Uterus (tissue), 4 donors: ENCODE measurements at places on chromosomes 16 and 17. TPM values are rescaled to one million over a fixed set of nuclear protein-coding genes. Genes with fewer than 3 reads are reported as not detected.

DNA sequence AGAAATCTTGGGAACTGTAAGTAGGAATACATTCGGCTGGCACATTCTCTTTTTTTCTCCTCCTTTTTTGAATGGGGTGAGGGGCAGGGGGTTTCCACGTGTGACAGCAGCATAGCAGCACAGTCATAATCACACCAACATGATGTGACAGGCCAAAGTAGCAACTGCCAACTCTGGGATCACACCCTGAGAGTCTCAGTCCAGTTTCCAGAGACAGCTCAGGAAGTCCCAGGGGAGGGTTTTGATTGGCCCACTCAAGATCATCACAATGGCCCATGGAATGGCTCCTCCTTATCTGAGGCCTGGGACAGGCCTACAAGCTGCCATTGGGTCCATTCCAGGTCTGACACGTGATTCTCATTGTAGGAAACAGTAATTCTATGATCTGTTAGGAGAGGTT, 207.1 kb upstream of the ASIC2 start:
- no peak for DNase-seq
- no peak overlapping the region for H3K27ac ChIP-seq
- no peaks in the 10 kb centered on the region for H3K27me3 ChIP-seq
- H3K4me1 ChIP-seq: no peaks in the 10 kb centered on the region
- no peaks in the 10 kb centered on the region for H3K36me3 ChIP-seq

The PTGES3L gene
- 0.51 TPM for total RNA-seq

GRCh38 chr16:69443927-69444631, 19.7 kb downstream of the CYB5B start:
- peak overlapping the region; percentile 28 for H3K4me3 ChIP-seq
- H3K27ac ChIP-seq: peak overlapping the region; percentile 97
- peak; percentile 45 for DNase-seq

The TBC1D3C gene
- not detected for total RNA-seq

The PIGS gene
- 10.0 TPM for total RNA-seq

DNA sequence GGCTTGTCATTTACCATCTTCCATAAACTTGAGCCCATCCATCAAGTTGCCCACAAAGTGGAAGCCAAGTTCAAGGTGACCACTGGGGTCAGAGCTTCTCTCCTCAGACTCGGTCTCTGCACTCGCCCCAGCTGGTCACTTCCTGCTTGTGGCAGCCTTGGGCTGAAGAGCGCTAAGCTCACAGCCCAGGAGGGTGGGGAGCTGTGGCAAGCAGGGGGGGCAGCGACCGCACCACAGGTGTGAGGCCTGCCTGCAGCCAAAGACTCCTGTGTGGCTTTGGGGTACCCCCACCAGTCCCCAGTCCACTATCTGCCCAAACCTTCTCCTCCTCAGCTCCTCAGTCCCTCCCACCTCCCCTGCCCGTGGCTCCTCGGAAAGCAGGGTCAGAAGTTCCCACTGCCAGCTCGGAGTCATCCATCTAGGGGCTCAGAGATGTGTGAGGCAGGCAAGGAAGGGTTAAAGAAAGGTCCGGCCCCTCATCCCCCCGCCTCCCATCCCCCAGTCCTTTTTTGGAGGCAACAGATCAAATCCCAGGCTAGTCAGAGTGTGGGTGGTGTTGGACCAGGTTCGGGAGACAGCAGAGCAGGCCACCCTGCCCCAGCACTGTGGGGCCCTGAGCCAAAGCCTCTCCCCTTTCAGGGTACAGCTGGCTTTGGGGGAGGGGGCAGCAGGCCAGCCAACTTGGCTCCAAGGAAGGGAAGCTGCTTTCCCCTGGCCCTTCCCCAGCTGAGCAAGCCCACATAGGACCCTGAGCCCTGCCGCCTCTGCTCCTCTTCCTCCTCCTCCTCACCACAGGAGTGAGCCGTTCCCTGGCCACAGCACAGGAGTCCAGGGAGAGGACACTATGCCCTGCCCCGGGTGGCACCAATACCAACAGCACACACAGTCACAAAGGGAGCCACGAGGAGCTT, 3.2 kb downstream of the CSF3 start:
- H3K4me3 ChIP-seq: no peak overlapping the region
- peaks cover 5% of the 10 kb centered on the region for H3K4me1 ChIP-seq
- no peaks in the 10 kb centered on the region for H3K27me3 ChIP-seq
- peak; percentile 89 for DNase-seq

- no peaks in the 10 kb centered on the region for H3K36me3 ChIP-seq
- H3K27ac ChIP-seq: no peak overlapping the region
- H3K4me3 ChIP-seq: no peak overlapping the region
- no peaks in the 10 kb centered on the region for H3K4me1 ChIP-seq
- no peak for DNase-seq
These were observed 252.7 kb downstream of the PARN start for GRCh38 chr16:14377326-14377725.

- no peak for DNase-seq
- H3K27ac ChIP-seq: peak overlapping the region; percentile 89
- no peaks in the 10 kb centered on the region for H3K4me1 ChIP-seq
- H3K27me3 ChIP-seq: no peaks in the 10 kb centered on the region
- H3K36me3 ChIP-seq: no peaks in the 10 kb centered on the region
These were observed 439 bp downstream of the TRIM25 start for GRCh38 chr17:56913353-56913866.

The CIBAR2 gene
- not detected for total RNA-seq

The SARM1 gene
- total RNA-seq: 24.4 TPM

The WDR45B gene
- 56.5 TPM for total RNA-seq

- no peaks in the 10 kb centered on the region for H3K36me3 ChIP-seq
- peak; percentile 64 for DNase-seq
- peak overlapping the region; percentile 63 for H3K4me3 ChIP-seq
- H3K4me1 ChIP-seq: no peaks in the 10 kb centered on the region
- no peaks in the 10 kb centered on the region for H3K27me3 ChIP-seq
These were observed 13.2 kb upstream of the AURKB start for GRCh38 chr17:8223356-8224126.

The KRTAP9-8 gene
- not detected for total RNA-seq

- H3K27ac ChIP-seq: no peak overlapping the region
- no peaks in the 10 kb centered on the region for H3K4me1 ChIP-seq
These were observed 422.3 kb upstream of the PSMD7 start for GRCh38 chr16:73874324-73874723.

DNA sequence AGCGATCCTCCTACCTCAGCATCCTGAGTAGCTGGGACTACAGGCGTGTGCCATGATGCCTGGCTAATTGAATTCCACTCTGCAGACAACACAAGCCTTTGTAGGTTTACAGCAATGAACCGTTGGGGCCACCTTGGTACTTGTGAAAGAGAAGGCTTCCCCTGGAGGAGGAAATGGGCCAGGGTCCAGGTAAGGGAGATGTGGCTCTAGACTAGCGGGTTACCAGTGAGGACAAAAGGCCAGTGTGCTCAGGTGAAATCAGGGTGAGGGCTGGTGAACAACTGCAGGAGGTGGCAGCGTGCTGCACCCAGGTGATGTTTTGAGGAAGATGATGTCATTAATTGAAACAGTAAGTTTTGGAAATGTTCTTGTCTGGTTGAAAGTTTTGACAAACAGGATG, 6.7 kb downstream of the SDR42E1 start:
- H3K36me3 ChIP-seq: no peaks in the 10 kb centered on the region
- DNase-seq: no peak
- no peak overlapping the region for H3K4me3 ChIP-seq
- no peaks in the 10 kb centered on the region for H3K4me1 ChIP-seq
- H3K27ac ChIP-seq: no peak overlapping the region

DNA sequence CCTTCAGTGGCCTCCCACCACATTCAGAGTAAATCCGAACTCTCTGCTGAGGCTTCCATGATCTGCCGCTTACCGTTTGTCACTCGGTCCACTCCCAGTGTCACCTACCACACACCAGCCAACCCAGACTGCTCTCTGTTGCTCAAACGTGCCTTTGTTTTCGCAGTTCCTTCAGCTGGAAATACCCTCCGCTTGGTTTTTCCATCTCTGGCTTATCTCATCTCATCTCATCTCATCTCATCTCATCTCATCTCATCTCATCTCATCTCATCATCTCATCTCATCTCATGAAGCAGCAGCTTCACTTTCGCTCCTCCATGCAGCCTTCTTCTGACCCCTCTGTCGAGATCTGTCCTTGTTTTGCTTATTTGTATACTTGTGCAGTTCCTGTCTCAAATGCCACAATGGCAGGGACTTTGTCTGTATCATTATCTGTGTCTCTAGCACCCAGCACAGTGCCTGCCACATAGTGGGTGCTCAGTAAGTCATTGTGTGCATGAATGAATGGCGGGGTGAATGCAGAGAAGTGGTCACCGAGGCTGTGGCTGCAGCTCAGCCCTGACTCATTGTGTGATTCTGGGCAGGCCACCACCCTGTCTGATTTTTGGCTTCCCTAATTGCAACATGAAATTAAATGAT, 3.8 kb upstream of the SNX20 start:
- no peak overlapping the region for H3K4me3 ChIP-seq
- H3K27ac ChIP-seq: no peak overlapping the region
- no peaks in the 10 kb centered on the region for H3K36me3 ChIP-seq

DNA sequence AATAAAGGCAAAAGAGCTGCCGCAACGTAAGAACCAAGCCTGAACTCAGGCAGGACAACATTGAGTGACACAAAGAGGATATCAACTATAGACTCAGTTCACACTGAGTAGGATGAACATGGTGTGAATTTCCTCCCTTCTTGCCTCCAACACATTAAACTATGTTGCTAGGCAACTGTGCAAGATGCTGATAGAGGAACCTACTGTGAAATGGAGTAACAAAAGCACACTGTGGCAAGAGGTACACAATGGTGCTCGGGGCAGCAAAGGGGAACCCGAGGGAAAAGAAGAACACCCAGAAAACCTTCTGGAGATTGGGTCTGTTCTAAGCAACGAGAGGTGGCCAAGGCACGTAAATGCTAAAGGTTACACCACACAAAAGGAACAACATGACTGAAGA, 34.1 kb downstream of the GRB2 start:
- H3K4me3 ChIP-seq: no peak overlapping the region
- no peaks in the 10 kb centered on the region for H3K36me3 ChIP-seq
- no peak overlapping the region for H3K27ac ChIP-seq
- no peaks in the 10 kb centered on the region for H3K27me3 ChIP-seq
- H3K4me1 ChIP-seq: no peaks in the 10 kb centered on the region

The ARL5C gene
- not detected for total RNA-seq

The CBFA2T3 gene
- total RNA-seq: 12.1 TPM

DNA sequence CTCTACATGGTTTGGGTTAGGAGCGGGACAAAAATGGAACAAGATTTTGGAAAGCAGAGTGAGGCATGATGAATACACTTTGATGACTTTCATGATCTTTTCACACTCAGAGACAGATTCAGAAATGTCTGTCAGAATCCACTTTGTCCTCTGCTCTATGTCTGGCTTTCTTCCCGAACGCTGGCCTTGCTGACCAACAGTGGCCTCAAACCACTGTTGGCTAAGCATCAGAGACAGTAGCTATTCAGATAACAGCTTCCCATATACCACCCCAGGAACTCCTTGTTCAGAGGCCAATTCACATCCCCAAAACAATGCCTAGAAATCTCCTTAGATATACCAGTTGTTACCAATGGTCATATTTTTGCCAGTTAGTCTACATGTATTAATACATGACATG, 40.9 kb downstream of the FBXL20 start:
- DNase-seq: no peak
- H3K4me1 ChIP-seq: no peaks in the 10 kb centered on the region
- H3K4me3 ChIP-seq: no peak overlapping the region
- H3K36me3 ChIP-seq: no peaks in the 10 kb centered on the region
- H3K27me3 ChIP-seq: no peaks in the 10 kb centered on the region

The ABCC6 gene
- 7.6 TPM for total RNA-seq

- H3K4me3 ChIP-seq: no peak overlapping the region
- no peaks in the 10 kb centered on the region for H3K36me3 ChIP-seq
- H3K4me1 ChIP-seq: no peaks in the 10 kb centered on the region
- peak overlapping the region; percentile 11 for H3K27ac ChIP-seq
These were observed 42.1 kb downstream of the GPRC5B start for GRCh38 chr16:19842426-19843157.

DNA sequence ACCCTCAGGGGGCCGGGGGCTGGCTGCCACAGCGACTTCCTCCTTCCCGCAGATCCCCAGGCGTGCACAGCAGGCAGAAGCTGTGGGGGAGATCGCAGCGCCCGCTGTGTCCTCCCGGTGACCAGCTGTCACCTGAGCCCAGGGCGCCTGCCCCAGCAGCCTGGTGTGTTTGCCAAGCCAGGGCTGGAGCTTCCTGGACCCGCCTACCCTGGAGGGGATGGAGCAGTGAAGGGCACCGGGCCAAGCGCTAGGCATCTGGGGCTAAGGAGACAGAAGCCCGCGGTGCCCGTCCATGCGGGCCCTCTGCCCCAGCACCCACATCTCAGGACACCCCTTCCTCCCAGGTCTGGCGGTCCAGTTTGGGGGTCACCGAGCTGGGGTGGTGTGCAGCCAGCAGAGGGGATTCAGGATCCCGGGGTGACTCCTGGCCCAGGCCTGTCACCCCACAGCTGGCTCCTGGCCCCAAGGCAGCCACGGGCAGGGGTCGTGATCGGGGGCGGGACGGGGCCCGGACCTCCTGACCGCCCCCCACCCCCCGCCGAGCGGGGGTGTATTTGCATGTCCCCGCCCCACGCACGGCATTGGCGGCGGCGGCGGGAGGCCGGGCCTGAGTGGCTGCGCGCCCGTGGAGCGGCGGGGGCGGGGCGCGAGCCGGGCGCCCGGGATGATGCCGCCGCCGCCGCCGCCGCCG, at the start of gene RAB26:
Gene RAB26 (plus strand): TSS at position 645 of the 691 bp plus-strand sequence. CDS start 159 bp downstream, outside the sequence.
- DNase-seq: peak; percentile 75
- no peaks in the 10 kb centered on the region for H3K27me3 ChIP-seq
- H3K27ac ChIP-seq: peak within 1 kb of the TSS; percentile 59
- H3K4me1 ChIP-seq: peaks cover 27% of the 10 kb centered on the region
- no peaks in the 10 kb centered on the region for H3K36me3 ChIP-seq
- peak within 1 kb of the TSS; percentile 34 for H3K4me3 ChIP-seq

The ASB16 gene
- 1.3 TPM for total RNA-seq

The CCL14 gene
- 120 TPM for total RNA-seq

DNA sequence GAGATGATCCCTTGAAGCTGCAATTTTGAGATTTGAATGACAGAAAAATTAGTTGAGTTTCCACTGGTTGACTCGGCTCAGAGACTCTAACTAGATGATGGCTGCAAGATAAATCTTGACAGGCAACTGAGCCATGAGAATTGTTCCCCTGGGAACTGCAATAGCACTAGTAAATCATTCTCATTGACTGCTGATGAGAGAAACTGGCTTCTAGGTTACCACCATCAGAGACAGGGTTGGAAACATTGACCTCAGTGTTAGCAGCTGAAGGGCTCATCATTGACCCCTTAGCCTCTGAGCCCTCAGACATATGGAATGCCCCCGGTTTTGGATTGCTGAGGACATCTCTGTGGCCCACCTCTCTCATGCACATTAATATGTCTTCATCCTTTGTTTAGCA, 125.4 kb upstream of the COX10 start:
- no peaks in the 10 kb centered on the region for H3K4me1 ChIP-seq
- no peak overlapping the region for H3K27ac ChIP-seq
- no peaks in the 10 kb centered on the region for H3K27me3 ChIP-seq
- H3K4me3 ChIP-seq: no peak overlapping the region
- no peak for DNase-seq
- H3K36me3 ChIP-seq: no peaks in the 10 kb centered on the region

DNA sequence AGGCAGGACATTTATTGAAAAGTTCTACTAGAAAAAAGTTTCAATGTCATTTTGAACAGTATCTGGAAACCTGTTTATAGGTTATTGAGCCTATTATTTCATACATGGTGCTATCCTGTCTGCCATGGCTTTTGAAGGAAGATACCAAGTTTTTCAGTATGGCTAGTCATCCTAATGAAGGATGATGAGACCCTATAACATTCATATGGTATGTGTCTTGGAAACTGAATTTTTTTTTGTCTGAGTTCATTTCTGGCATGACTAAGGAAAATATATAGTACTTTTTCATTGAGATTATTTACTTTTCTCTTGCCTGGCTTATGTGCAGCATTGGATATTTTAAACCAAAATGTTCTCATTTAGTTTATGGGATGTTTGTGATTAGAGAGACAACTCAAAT, 30.2 kb downstream of the CLTC start:
- no peak overlapping the region for H3K4me3 ChIP-seq
- no peaks in the 10 kb centered on the region for H3K27me3 ChIP-seq
- no peak overlapping the region for H3K27ac ChIP-seq
- no peak for DNase-seq

The TM4SF5 gene
- not detected for total RNA-seq
